Stimulated activated naive CD8-positive, alpha-beta T cell treated with anti-CD3 and anti-CD28 coated beads, Interleukin-15, Interleukin-2, amounts not matched to agents 100 U/mL and 50 U/mL, for 24 hours (primary cell): ENCODE measurements at places on chromosomes 13 and 19.

DNA sequence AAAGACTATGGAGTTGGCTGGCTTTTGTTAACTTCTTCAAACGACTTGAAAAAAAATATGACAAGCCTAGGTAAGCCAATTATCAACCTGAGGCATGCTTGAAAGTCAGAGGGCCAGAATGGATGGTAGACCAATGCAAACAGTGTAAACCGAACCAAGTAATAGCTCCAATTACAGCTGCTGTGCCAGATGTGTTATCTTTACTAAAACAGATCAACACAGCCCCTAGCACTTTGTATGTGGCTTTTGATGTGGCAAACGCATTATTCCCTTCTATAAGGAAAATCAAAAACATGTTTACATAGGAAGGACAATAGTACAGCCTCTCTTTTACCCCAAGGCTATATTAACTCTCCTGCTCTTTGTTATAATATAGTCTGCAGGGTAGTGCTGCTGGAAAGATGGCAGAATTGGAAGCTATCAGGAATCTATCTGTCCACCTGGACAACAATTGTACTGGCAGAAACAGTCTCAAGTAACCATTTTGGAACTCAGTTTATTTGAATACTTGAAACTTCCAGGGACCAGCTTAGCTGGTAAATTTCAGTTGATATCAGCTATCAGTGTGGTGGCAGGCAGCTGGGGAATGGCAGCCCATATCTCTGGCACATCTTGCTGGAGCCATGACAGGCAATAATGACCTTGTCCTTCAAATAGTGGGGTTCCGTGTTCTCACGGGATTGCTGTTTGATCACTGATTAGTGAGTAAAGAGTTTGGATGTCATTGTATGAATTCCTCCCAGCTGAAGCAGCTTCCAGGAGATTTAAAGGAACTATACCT is 144.4 kb upstream of the WASF3 start:
- no peak for DNase-seq

DNA sequence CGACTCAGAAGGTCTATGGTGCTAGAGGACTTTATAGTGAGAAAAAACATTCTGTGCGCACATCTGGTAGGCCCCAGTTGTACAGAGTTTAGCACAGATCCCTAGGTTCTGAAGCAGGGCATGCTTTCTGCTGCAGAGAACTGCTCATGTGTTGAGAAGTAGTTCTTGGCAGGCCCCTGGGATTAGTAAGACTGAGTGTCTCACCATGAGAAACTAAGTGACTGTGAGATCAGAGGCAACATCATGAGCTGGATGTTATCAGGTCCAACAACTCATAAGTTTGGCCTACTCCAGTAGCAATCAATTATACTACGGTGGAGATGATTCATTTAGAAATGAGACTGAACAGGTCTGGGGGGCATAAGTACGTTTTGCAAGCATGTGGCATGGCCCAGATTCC is 507.4 kb upstream of the KLF12 start:
- no peak for DNase-seq

DNA sequence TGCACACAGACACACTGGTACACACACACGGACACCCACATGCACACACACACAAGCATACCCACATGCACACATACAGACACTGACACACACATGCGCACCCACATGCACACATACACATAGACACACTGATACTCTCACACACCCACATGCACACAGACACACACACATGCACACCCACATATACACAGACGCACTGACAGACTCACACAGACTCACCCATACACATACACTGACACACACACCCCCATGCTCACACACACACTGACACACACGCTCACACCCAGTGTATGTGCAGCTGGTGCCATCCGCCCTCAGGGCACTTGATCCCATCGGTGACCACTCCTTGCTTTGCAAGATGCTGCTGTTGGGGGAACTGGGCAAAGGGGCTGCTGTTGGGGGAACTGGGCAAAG is 9.7 kb upstream of the RASA3 start:
- DNase-seq: no peak

DNA sequence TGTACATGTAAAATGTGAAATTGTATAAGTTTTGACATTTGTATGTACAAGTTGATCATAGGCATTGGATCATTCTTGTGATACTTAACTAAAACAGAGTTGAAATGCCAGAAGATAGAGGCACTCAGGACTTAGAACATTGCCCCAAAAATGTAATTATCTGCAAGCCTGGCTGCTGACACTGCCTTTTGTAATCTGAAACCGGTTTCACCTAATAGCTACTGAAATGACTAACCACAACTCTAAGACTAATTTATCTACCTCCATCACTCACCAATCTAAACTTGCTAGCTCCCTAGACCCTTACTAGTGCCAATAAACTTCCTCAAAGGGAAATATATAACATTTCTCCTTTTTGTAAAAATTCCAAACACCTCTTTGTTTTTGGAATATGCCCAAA is 2596.2 kb downstream of the PCDH9 start:
- no peak for DNase-seq

GRCh38 chr13:111330066-111330610 is 9.7 kb downstream of the TEX29 start:
- no peak for DNase-seq

- no peak for DNase-seq
Observed at GRCh38 chr13:102707467-102707866, 12.6 kb upstream of the METTL21C start.

GRCh38 chr19:31451686-31452330 is 102.6 kb upstream of the TSHZ3 start:
- no peak for DNase-seq

GRCh38 chr19:19528721-19529490 is at the start of gene YJEFN3:
Gene YJEFN3 (plus strand): TSS chr19:19528911. CDS start chr19:19528933, 22 bp downstream.
- no peak for DNase-seq

DNA sequence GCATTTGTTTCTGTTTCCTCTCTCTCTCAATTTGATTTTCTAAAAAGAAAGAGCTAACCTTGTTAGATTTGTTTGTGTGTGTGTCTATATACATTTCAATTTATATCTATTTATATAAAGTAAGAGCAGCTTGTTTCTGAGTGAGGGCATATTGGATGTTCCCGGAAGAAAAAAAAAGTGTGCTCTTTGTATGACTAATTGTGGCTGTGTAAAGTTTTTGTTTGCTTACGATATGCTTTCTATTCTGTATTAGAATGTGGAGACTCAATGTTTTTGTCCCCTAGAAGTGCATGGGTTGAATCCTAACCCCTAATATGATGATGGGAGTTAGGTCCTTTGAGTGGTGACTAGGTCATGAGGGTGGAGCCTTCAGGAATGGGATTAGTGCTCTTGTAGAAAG is 66.6 kb upstream of the C1QTNF9B start:
- no peak for DNase-seq

DNA sequence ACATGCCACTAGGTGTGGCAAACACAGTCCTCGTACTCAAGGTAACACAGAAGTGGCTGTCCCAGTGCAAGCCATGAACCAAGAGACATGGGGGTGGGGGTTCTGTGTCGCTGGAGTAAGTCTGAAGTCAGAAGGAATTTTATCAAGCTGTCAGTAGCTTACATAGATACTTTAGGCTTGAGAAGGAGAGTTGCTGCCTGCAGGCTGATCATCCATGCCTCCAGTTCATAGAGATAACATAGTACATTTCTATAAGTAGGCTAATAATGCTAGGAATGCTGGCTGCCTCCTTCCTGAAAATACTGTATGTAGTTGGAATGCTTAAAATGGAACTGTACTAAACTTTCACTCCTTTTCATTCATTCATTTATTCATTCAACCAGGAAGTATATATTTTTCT is 70.1 kb downstream of the CAB39L start:
- DNase-seq: no peak

DNA sequence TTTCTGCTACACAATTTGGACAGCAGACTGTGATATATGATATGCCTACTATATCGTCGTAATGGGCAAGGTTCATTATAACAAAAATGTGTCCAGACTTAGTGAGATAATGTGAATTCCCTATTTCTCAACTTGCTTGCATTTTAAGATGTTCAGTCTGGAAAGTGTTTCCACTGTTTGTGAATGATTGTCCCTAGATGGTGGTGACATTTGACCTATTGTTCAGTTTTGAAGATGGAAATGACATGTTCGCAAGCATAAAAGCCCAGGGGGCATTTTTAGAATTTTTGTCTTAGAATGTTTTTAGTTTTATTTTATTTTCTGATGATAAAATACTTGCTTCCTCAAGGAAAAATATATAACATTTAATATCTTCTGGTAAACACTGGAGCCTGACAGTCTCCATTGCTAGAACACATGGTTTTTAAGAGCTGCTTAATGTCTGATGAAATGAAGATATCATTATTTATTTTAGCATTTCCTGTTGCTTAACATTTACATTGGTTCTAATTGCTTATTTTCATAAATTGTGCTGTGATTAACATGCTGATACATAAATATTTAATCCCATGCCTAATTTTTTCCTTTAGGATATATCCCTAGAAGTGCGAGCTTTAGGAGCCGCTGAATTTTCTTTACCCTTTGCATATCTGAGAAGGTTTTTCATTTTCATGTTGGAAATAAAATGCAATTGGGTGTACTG is 27.1 kb downstream of the MBNL2 start:
- DNase-seq: no peak

GRCh38 chr19:14413693-14414181 is 5.4 kb downstream of the DDX39A start:
- no peak for DNase-seq

- DNase-seq: no peak
Observed at GRCh38 chr13:80276371-80277289, 64.3 kb downstream of the SPRY2 start.

GRCh38 chr19:56321254-56321988 is 6.8 kb upstream of the ZSCAN5A start:
- DNase-seq: no peak

GRCh38 chr13:44240611-44241145 is 132.9 kb upstream of the SERP2 start:
- no peak for DNase-seq

GRCh38 chr13:87887459-87888123 is 216.4 kb downstream of the SLITRK5 start:
- no peak for DNase-seq

- no peak for DNase-seq
Observed at GRCh38 chr13:98874029-98874397, 103.9 kb downstream of the DOCK9 start.

DNA sequence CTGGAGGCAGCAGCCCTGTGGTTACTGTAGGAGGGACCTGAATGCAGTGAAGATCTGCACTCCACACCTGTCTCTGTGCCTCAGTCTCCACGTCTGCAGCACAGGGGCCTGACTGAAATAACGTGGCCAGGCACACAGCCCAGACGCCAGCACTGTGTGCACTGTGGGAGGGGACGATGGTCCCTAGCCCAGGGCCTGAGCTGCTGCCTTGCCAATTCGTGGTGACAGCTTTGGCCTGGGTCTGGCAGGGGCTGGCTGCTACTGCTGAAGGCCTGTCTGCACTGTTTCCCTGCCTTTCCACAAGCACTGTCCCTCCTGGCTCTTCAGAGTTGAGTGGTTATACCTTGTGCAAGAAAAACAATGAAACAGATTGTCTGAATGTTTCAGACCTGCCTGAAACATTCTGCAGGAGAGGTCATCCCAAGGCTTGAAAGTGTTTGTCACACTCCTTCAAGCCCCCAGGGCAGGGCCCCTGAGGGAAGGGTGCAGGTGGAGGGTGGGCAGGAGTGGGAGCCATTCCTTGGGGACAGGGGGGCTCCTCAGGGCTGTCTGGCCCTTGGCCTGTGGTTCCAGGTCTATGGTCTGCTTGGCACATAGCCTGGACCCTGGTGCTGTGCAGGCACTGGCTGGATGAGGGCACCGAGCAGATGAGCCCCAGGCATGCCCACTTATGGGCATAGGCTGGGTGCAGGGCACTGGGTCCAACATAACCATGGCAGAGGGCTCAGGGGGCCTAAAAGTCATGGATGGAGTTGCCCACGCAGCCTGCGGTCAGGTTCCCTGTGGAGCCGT is 38.7 kb upstream of the LDLR start:
- DNase-seq: no peak

- DNase-seq: no peak
Observed at GRCh38 chr13:57748096-57748495, 116.6 kb downstream of the PCDH17 start.

GRCh38 chr19:31054430-31054829 is 294.8 kb downstream of the TSHZ3 start:
- peak; percentile 26 for DNase-seq

DNA sequence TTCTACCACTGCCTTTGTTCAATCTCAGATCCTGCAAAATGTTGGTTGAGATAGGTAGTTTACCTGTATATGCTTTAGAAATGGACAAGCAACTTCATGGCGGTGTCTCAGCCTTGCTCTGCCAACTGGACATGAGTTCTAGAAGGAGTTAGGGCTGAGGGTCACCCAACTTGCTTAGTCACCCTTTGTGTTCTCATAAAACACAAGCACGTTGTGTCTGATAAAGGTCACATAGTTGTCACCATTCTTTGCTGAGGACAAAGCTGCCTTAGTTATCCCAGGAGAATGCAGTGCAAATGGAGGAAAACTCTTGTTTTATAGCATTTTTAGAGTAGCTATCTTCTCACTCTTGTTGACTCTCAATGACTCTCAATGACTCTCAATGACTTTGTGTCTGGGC is 218.4 kb upstream of the TMTC4 start:
- no peak for DNase-seq

DNA sequence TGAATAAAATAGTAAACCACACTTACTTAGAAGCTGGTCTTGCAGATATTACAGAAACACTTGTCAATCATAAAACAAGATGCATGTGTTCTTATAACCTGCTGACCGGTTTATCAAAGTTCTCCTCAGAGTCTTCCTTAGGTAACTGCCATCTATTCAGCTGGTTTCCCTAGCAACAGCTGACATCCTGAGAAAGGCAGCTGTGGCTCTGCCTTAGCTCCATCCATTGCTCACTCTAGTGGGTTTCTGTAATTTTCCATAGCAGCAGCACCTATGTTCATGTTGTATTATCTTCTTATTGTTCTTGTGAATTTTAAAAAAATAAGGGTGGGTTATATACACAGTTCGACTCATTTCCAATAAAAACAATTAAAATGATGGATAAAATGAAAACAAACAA is 87.8 kb downstream of the RAP2A start:
- DNase-seq: no peak

DNA sequence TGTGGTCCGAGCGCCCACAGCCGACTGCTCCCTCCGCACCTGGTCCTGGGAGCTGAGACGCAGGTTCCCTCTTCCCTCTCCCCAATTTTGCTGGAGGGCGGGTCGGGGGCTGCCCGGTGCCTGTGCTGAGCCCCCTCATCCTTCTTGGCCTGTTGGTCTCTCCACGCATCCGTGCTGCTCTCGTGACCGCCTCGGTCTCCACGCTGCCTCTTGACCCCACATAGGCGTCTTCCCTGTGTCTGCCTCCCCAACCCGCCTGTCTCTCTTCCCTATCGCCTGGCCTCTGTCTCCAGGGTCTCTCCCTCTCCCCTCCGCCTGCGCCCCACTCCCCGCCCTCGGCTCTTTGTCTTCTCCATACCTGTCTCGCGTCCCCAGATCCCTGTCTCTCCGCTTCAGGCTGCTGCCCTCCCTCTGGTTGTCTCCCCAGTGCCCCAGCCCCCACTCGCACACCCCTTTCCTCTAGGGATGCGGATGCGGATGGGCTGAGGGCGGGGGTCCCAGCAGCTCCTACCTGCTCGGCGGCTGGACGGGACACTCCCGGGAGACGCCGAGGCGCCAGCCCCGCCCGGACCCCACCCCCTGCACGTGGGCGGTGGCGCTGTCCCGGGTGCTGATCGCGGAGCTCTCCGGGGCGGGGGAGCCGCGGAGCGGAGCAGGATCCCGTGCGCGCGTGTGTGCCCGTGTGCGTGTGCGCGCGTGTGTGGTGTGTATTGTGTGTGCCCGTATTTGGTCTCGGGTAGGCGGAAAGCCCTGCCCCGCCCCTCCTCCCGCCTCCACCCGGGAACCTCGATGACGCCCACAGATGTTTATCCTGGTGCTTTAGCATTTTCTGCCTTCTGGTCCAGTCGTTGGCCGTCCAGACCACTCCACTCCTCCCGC is at the start of gene SYT5:
Gene SYT5 (minus strand): TSS at position 684 of the 879 bp plus-strand sequence. CDS start 1,248 bp downstream, outside the sequence.
- DNase-seq: peak; percentile 78
